ENCODE measurements at places on chromosomes 5 and 9. TPM values are rescaled to one million over a fixed set of nuclear protein-coding genes. Genes with fewer than 3 reads are reported as not detected.
A peak's percentile ranks its signal among the peaks of the same experiment; 100 is the strongest.

CBY3 gene
- not detected for total RNA-seq

- no peak for DNase-seq
Observed at GRCh38 chr9:75238311-75238976, 150.1 kb downstream of the OSTF1 start.

DNA sequence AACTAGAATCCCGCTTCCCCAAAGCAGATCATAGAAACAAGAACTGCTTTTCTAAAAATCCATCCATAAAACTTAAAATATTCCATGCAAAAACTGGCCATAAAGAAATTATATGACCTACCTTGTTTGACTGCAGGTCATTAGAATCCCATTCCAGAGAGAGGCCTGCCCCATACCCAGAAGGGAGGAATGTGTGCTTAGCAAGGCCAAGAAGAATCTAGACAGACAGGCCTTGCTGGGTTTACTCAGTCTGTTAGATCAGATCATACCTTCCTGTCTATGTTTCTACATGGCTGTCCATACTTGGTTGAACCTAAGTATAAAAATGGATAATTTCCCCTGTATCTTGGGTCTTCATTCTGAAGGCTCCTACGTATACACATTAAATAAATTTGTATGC, 358.8 kb upstream of the TRPC7 start:
- DNase-seq, result no peak

- DNase-seq, result no peak
Observed at GRCh38 chr5:97847920-97848631, 665.0 kb upstream of the RIOK2 start.

DNA sequence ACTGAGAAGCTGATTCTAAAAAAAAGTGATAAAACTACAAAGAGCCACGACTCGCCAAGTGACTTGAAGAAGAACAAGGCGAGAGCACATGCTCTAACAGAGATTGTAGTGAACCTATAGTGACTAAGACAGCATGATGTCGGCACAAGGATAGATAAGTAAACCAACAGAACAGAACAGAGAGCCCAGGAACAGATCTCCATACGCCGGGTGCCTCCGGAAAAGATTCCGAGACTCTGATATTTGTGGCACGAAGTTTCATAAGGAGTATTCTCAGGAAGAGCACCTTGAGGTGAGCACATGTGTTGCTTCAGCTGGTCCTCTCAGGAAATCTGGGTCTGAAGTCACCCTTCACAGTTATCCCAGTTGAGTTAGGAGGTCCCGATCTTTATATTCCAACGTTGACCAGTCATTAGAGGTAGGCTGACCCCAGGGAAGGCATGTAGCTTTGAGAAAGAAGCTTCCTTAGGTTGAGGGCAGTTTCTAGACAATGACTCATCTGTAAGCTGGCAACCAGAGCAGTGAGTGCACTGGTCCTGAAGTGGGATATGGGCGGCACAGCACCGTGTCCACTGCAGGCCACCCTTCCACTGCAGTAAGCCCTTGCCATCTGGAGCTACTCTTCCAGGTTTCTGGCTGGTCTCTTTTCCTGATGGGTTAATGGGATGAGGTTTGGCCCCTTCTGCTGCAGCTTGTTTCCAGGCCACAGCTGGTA, 13.6 kb upstream of the CLK4 start:
- no peak for DNase-seq

DNA sequence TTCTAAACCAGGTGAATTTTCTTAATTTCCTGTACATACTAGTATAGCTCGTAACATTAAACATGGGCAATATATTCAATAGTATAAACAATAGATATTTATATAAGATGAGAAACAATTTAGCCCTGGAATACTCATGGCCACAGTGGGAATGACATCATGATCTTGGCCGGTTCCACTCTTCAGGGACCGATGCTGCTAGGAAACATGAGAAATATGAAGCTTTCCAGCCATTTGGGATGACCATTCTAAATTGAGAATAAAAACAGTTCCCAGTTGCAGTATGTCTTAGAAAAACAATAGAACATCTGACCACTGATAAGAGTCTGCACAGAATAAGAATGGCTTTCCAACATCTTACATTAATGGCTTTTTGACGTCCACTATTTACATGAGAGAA, 33.3 kb upstream of the SLCO6A1 start:
- peak; percentile 51 for DNase-seq

TYRP1 gene
- 43.8 TPM for total RNA-seq

DNA sequence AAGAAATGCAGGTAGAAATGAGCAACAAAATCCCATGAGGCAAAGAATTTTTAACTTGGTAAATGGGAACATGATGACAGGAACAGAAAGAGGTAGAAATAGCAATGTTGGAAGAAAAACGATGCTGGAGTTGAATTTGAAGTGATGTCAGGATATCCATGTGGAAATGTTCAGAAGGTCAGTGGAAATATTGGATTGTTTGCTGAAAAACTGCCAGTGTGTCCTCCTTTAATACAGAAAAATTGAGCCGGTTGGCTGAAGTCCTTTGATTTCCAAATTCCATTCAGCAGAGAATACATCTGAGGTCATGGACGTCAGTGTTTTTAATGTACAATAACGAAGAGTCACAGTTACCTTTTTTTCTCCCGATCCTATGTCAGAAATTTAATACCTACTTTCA, 110.0 kb upstream of the DMAC1 start:
- DNase-seq, result no peak

DNA sequence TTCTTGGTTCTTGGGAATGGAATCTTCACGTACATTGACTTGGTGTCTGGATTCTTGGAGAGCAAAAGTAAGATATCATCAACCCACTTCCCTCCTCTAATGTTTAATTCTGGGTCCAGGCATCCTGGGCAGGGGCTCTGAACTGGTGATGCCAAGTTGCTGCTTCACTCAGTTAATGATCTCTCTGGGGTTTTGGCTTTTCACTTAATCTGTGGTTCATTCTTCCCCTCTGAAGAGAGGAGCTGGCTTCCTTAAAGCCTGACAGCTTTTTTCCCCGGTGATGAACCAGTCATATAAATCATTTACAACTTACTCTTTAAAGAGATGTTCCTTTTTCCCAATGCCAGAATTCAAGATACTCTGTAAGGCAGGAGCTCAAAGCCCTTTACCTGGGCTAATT, 65.9 kb downstream of the ARHGAP26 start:
- no peak for DNase-seq
